Skin of body (tissue), 3 donors: ENCODE measurements at places on chromosomes 3 and 15. TPM values are rescaled to one million over a fixed set of nuclear protein-coding genes. Genes with fewer than 3 reads are reported as not detected.

POLQ gene
- total RNA-seq, result 3.7 TPM

DNA sequence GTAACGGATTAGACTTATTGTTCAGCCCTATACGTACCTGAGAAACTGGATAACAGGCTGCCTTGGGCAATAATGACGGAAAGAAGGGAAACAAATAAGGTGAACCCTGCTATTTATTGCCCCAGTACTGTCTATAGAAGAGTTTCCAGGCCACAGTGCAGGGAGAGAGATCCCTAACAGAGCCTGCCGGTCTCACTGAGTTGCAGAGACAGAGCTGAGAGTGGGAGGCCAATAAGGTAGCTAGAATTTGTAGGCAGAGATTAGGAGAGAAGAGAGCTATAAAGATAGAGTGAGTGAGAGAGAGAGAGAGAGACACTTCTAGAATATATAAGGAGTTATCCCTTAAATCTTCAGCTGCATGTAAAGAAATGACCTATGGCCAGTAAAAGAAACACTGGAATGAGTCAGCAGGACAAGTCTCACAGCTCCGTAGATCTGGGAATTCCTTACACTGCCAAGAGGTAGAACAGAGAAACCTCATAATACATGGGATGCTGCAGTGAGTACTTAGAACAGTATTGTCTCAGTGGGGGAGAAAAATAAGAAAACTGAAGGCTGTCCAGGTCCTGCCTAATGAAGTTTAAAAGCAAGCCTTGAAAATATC is 51.8 kb downstream of the ST3GAL6 start:
- DNase-seq, result no peak

C3orf20 gene
- not detected for total RNA-seq

GOLGA8H gene
- total RNA-seq, result 1.2 TPM

- DNase-seq, result no peak
Observed at GRCh38 chr15:58444658-58445332, 13.0 kb downstream of the LIPC start.
